Stimulated activated CD4-positive, alpha-beta T cell treated with anti-CD3 and anti-CD28 coated beads, Interleukin-4, amount 100 ng/mL, for 24 hours (primary cell): ENCODE measurements at places on chromosomes 11 and 22.

- no peak for DNase-seq
Measured at GRCh38 chr11:69131644-69132300, 24.0 kb upstream of the SMIM38 start.

DNA sequence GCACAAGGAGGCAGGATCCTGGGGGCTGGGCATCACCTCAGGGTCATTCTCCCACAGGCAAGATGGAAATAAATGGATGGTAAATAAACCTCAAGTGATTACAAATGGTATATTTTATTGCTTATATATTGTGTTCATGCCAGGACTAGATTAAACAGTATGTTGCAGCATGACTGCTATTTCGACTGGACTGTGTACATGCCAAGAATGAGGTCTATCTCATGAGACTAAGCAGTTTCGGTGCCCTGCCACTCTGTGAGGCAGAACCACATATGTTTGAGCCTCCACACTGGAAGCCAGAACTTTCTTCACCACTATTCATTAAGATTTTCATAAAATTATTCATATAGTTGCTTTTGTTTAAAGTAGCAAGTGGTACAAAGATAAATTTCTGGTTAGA is 140.2 kb downstream of the DDX10 start:
- DNase-seq, result no peak

DNA sequence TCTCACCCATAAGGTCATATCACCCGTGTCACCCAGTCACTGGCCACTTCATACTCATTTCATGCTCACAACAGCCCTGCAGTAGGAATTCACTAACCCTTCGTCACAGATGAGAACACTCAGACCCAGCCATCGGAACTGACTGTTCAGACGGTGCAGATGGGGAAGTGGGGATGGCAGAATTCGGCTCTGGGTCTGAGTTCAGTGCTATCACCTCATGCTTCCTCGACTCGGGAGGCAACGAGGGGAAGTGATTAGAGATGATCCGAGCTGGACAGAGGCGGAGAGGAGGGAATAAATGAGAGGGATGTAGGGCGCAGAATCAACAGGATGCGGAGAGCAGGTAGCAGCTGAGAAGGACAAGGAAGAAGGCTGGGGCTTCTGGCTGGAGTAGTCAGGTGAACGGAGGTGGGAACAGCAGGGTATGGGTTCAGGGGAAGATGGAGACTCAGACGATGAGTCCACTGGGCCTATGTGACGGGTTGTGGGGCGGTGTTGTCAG is 4.7 kb downstream of the B3GNT6 start:
- DNase-seq, result no peak

- no peak for DNase-seq
Measured at GRCh38 chr11:69537855-69538640, 56.6 kb downstream of the LINC01488 start.

GRCh38 chr22:20963201-20964052 is 3.6 kb upstream of the AIFM3 start:
- DNase-seq, result no peak

GRCh38 chr11:110250168-110250567 is 46.2 kb downstream of the RDX start:
- DNase-seq, result no peak

DNA sequence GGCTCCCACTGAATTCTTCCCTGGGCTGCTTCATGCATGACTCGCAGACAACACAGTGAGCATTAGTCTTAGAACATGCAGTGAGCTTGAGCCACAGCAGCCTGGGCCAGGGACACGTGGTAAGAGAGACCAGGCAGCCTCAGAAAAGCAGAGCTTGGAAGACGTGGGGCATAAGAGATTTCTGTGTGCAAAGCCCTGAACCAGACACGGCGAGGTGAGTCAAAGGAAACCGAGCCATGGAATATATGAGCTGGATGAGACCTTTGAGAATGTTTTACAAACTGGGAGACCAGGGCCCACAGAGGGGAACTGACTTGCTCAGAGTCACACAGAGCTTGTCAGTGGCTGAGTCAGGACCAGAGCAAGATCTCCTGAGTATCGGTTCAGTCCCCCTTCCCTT is 8.5 kb upstream of the FXYD6 start:
- DNase-seq, result no peak

DNA sequence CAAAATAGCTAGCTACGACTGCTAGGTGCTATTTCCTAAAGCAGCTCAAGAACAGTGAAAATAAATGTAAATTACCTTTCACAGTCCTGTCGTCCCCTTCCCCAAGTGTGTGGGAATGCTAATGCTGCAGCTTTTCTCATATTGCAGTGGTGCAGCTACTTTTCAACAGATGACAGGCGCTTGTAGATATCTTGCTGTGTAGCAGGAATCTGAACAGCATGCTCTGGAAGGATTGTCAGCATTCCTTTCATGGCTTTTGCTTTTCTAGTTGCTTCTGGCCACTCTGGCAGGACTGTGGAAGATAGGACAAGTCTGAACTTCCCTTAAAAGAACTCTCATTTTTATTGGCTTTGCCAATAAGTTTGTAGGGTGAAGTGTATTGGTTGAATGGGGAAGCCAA is 18.8 kb downstream of the FAR1 start:
- no peak for DNase-seq

DNA sequence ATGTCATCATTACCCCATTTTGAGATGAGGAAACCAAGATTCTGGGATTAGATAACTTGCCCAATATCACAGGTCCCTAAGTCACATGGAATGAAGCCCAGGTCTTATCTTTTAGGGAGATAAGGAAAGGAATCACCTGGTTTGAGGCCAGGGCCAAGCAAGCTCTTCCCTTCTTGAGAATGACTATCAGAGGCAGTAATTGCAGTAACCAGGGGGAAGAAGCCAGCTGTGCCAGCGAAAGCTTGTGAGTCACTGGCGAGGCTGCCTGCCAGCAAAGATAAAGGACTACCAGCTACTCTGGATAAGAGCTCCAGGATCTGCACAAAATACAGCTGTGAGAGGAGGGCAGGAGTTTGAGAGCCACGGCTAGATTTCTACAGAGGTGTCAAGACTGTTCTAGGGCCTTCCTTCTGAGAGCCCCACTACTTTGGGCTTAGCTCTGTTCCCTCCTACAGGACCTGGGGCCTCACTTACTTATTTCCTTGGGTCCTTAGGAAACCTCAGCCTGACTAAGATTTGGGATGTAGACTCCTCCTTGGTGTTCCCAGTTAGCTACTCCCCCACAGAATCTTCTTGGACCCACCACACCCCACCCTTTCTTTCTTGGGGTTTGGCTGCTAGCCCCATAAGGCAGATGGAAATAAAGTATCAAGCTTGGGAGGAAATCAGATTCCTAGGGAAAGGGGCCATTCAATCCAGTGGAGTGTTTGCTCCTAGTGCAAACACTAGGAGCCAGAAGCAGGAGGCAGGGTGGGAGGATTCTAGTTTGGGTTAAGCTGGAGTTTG is 9.7 kb upstream of the CCKBR start:
- no peak for DNase-seq

DNA sequence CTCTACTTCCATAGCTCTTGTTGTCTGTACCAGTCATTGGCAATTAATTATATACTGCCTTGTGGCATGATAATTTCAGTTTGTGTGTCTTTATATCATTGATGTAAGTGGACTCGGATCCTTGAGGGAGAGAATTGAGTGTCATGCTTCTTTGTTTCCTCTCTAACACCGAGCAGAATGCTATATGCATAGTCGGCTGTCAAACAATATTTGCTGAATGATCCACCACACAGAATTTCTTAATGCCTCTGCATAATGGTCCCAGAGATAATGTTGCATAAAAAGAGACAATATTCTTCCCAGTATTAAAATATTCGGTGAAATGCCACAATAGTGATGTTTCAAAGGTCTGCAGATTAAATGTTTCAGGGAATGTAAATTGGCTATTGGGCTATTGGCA is 664.8 kb downstream of the NTM start:
- no peak for DNase-seq

DNA sequence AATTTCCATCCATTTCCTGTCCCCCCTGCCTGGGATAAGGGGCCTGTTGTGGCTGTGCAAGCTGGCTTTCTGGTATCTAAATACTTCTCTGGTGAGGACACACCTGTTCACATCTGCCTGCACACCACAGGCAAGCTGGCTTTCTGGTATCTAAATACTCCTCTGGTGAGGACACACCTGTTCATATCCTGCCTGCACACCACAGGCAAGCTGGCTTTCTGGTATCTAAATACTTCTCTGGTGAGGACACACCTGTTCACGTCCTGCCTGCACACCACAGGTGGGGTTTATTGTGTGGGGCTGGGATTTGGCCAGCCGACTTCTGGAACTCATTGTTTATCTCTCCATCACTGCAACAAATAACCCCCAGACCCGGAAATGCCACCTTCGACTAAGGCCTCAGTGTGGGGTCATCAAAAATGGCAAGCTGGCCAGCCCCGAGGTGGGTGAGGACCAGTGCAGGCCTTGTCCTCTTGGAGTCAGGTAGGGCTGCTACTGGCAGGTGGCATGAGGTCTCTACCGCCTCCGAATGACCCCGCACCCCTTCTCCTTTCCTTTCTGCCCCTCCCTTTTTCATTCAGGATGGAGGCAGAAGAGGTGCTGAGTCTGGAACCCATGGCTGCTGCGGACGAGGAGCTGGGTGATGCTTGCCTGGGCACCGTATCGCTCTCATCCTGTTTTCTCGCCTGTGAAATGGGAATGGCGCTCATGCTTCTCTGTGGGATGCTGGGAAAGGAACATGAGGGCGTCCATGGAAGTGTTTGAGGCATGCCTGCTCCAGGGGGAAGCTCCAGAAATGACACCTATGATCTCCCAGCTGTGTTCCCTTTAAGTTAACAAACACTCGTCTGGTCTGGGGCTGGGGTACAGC is 43.5 kb upstream of the MYEOV start:
- no peak for DNase-seq

- no peak for DNase-seq
Measured at GRCh38 chr22:36067235-36067558, 38.6 kb upstream of the RBFOX2 start.

- peak; percentile 44 for DNase-seq
Measured at GRCh38 chr11:61293867-61294716, 1.0 kb downstream of the VWCE start.

DNA sequence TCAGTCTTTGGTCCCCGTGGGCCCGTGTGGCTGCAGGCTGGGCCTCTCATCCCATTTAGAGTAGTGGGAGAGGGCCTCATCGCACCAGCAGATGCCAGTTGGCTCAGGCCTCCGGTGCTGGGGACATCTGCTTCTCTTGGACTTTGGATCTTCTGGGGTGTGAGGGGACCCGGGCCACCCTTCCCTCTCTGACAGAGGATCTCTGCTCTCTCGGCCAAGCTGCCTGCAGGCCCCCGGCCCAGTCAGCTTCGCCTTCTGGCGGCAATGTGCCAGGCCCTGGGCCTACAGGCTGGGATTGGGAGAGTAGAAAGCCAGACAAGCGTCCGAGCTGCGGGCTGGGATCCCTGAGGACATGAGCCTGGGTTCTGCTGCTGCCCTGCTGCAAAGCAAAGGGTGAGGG is 15.0 kb upstream of the FGF3 start:
- DNase-seq, result no peak

- no peak for DNase-seq
Measured at GRCh38 chr11:57434640-57435546, 8.0 kb upstream of the SLC43A3 start.

- no peak for DNase-seq
Measured at GRCh38 chr11:8382436-8383053, 118.9 kb upstream of the LMO1 start.

DNA sequence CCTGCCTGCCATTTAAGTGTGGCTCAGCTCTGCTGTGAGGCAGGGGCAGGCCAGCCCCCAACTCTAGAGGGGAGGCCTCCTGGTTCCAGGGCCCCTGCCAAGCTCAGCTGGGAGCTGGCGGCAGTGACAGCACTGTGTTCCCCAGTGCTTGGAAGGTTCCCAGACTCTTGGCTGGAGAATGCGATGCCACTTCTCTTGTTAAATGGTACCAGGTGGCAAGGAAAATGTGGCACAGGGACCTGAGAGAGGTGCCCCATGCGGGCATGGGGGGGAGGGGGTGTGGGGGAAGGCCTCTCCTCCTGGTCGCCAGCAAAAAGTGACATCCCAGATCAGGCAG is 8.4 kb upstream of the TNFRSF13C start:
- no peak for DNase-seq

GRCh38 chr11:88411265-88411664 is 73.7 kb upstream of the CTSC start:
- DNase-seq, result no peak

DNA sequence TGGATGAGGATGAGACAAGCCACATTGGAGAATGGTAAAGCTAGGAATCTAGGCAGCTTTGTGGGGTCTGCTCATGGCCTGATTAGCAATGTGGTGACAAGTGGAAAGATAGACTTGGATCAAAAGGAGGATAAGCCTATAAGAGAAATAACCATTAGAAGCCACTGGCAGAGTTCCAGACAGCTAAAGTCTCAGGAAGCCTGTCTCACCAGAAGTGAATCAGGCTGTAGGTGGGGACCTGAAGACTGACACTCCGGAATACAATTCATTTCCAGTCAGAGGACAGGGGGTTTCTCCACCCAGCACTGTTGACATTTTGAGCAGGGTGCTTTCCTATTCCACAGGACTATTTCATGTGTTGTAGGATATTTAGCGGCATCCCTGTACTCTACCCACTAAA is 129.7 kb downstream of the ARHGAP42 start:
- no peak for DNase-seq

GRCh38 chr11:134795017-134795416 is 383.0 kb upstream of the B3GAT1 start:
- no peak for DNase-seq

- no peak for DNase-seq
Measured at GRCh38 chr11:6674862-6675261, 8.3 kb downstream of the MRPL17 start.

DNA sequence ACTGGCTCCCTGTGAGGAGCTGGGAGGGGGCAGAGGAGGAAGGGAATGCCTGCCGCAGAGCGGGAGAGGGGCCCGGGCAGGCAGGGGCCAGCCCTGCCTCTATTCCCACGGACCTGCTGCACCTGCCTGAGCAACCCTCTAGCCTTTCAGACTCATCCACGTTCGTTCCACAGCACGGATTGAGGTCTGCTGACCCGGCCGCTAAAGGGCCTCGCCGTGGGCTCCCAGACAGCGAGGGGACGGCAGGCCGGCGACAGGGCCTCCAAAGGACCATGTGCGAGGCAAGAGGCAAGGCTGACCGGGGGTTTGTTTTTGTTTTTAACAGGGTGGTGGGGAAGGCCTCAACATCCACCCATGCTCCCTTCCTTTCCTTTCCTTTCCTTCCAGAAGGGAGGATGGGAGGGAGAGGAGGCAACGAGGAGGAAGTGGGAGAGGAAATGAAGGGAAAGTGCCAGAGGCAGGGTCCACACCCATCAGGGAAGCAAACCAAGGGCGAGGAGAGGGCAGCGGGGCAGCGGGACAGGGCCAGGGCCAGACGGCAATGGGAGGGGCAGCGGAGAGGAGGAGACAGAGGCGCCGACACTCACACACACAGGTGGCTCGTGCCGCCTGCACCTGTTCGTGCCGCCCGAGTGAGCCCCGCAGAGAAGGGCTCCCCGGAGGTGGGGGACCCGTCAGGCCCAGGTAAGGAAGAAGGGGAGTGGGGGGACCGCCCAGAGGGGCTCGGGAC is 7.5 kb downstream of the LRFN4 start:
- DNase-seq, result no peak
